ENCODE measurements at places on chromosomes 11 and 22.

- no peak for DNase-seq
These were observed 2.4 kb downstream of the PIM3 start for GRCh38 chr22:49962751-49963646.

DNA sequence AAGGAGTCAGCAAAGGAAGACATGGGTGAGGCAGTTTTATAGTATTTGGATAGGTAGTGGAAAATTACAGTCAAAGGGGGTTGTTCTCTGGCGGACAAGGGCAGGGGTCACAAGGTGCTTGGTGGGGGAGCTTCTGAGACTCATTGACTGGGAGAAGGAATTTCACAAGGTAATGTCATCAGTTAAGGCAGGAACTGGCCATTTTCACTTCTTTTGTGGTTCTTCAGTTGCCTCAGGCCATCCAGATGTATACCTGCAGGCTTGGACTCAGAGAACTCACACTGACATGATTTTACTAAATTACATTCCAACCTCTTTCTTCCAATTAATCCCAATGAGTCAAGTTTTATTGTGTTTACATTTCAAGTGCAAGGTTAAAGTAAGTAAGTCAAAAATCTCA, 240.5 kb upstream of the API5 start:
- no peak for DNase-seq

DNA sequence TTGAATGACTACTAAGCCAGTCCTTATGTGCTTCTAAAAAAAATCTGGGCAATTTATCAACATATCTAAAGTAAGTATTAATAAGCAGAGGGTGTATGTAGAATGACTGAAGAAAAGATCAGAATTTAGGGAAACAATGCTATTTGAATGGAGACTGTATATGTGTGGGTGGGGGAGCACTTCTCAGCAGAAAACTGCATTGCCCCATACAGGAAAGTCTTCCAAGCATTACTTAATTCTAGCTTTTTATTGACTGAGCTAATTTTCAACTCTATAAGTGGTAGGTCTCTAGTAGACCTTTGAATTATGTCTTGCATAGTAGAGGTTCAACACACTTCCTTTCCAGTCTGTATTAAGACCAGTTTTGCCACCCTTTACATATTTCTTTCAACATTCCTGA, 41.7 kb downstream of the CASP12 start:
- no peak for DNase-seq

DNA sequence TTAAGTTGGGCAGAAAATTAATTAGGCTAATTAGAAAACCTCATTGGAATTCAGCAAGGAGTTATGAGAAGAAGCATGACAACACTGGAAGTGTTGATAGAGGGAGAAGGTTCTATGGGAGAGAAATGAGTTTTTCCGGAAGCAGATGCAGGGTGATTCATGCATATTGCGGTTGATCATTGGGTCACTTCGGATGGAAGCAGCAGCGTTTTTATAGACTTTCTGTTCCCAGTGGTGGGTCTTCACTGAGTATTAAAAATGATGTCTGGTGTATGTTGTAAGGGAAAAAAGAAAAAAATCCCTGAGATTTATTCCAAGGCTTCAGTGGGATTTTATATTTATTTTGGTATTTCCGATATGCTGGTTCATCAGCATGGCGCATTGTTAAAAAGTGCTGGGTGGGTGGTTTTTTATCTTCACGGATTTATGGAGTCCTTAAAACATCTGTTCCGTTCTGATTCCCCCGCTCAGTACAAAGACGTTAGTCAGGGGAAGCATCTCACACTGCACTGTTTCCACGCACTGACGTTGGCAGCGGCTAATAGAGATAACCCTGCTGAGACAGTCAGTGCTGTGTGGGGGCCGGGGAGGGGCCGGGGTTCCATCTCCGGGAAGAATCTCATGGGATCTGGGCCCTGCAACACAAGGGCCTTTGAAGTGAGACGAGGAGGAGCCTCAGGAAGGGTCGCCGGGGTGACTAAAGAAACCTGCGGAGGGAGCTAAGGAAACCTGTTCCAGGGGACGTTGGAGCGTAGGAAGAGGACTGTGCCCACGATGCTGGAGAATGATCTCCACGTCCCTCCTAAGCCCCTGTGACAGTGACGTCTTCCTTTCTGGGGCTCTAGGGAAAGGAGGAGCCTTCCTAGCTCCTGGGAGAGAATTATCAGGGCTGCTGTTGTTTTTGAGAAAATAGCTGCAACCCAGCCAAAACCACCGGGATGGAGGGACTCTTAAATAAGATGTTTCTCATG, 390.0 kb downstream of the NTM start:
- no peak for DNase-seq

DNA sequence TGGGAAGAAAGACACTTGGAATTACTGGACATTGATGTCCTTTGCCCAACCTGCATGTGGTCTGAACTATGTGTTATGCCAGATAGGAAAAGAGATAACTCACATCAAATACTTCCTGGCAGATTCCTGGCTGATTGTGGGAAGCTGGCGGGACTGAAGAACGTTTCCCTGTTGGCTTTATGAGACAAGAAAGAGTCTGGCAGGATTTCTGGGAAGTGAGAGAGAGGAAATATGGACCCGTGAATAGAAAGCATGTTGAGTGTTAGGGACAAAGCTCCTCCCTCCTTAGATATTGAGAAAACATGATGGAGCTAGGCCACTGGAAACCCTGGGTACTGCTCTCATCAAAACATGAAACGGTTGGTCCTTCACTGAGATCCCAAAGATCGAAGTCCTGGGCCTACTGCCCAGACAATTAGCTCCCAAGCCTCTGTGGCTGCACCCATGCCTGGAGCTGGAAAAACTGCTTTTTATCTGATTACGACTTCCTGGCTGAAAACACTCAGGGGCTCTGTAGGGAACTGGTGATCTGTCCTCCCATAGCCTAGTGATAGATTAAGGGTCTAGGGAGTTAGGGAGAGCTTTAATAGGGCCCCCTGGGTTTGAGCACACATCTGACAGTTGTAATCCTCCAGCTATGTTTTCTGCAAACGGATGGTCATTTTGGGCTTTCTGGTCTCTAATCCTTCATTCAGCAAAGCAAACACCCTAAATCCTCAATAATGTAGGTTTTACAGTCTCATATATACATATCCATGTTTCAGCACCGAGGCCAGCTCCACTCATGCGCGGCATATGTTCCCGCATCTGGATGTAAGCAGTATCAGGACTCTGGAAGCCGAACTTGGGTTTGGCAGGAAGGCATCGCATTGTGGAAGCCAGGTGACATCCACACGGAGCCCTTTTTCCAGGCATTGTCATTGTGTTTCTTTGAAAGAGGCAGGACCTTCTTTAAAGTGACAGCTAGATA, 6.1 kb upstream of the B3GAT1 start:
- DNase-seq, result no peak

- DNase-seq, result no peak
These were observed 134.1 kb downstream of the GRIK4 start for GRCh38 chr11:120645639-120646038.

DNA sequence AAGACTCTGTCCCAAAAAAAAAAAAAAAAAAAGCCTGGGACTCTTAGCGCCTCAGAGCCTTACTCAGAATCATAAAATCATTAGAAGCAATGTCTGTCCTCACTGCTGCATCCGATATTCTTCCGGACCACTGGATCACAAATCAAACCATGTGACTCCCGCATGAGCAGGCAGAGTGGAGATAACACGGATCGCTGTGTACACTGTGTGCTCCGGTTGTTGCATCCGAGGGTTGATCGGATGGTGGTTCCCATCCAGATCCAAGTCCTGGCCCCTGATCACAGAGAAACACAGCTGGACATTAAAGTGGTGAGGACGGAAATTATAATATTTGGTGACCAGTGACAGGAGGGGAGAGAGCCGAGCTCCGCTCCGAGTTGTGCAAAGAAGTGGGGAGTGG, 9.7 kb upstream of the TXNRD2 start:
- DNase-seq, result no peak

DNA sequence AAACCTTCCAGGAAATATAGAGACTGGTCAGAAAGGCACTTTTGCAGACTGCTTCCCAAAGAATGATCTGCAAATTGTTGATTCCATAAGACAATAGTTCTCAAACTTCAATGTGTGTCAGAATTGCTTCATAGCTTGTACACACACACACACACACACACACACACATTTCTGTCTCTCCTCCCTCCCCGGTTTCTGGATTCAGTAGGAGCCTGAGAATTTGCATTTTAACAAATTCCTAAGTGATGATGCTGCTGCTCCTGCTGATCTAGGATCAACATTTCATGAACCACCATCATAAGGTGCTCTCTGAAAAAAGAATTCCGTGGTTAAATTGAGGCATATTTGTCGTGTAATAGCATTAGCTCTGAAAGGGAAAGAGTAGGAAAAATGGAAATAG, 35.3 kb upstream of the FZD4 start:
- DNase-seq, result no peak

DNA sequence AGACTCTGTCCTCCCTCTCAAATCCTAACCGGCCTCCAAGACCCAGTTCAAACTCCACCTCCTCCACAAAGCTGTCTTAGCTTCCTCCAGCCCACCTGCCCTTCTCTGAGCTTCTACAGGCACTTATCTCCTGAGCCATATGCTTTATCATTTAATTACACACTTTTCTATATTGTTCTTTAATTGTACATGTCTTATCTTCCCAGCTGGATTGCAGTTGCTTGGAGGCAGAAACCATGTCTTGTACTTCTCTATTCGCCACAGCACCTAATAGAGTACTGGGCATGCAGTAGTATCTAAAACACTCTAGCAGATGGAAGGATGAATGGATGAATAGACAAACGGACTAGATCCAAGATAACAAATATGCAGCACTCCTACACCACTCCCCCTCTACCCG, 11.3 kb downstream of the TRIM29 start:
- DNase-seq, result no peak

- DNase-seq, result no peak
These were observed 1.6 kb downstream of the HRAS start for GRCh38 chr11:533586-534395.

DNA sequence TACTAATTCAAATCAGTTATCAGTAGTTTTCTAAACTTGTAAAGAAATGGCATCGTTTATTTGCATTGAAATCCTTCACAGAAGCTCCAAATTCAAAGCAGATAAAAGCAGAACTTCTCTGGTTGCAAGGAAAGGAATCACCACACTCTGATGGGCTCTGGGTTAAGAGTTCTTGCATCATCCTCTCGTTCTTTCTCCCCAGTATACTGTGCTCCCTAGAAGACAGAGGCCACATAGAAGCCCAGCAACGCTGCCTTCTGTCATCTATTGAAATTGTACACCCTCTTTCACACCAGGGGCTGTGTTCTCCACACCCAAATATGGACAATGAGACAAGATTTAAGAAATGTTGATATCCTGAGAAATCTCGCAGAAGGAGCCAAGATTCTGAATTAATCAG, 29.3 kb downstream of the FAT3 start:
- DNase-seq, result no peak

- DNase-seq, result no peak
These were observed 56.4 kb downstream of the SWAP70 start for GRCh38 chr11:9720290-9720630.

GRCh38 chr11:48105096-48105990, 111.3 kb upstream of the OR4B1 start:
- no peak for DNase-seq

DNA sequence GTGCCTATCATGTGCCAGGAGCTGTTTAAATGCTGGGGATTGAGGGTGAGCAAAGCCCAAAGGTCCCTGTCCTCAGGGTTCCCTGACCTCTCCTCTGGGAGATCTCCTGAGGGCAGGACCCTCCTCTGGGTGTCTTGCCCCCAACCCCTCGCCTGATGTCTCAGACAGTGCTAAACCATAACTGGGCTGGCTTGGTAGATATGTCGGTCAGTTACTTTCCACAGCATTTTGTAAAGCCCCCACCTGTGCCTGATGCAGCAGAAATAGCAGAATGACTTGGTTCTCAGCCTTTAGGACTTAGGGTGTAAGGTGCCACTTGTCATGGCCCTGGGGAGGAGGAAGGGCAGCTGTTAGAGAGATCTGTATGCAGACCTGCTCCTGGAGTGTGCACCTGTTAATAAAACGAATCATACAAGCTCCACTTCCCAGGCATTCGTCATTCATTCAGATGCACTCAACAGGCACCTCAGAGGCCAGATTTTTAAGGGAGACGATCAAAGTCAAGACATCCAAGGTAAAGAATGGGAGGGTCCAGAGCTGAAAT, 88.1 kb downstream of the TP53I11 start:
- no peak for DNase-seq

DNA sequence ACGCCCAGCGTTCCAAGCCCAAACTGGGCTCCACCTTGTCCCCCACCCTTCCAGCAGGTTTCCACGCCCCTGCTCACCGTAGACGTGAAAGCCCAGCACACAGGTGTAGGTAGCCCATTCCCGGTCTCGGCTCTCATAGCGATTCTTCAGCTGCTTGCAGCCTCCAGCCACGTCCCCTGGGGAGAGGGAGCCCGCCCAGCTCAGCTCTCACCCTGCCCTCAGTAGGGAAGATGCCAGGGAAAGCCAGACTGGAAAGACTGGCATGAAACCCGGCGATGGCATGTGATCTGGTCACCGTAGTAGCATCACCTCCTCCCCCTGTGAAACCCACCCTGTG, 1.4 kb upstream of the MTA2 start:
- DNase-seq, result no peak

- no peak for DNase-seq
These were observed 54.8 kb downstream of the NAT10 start for GRCh38 chr11:34160049-34160721.

GRCh38 chr11:74019104-74019738, 10.3 kb upstream of the UCP3 start:
- DNase-seq, result no peak

DNA sequence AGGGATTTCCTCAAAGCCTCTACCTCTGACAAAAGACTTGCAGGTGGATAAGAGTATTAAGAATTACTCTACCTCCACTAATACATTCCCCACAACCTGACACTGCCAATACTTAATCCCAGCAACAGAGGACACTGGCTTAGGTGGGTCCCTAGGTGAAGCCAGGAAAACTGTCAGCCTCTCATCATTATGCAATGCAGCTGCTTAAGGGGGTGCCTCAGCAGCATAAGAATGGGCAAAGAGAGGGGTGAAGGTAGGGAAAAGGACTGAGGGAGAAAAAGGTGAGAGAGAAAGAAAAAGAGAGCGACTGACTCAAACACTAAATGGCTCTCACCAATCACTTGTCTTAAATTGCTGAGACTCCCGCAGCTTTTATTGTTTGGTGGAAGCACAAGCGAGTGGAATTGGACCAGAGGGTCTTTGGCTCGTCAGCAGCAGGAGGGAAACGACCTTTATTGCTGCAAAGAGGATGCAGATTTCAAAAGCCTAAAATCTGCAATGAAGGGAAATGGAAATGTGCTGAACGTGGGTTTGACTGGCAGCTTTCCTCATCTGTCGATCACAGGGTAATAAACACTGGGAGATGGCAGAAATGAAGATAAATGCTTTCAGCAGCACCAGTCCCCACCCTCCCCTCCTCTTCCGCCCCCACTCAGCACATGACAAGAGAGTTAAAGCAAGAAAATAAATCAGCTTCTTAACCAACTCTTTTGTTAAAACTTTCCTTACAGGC, 64.9 kb upstream of the CHRM4 start:
- no peak for DNase-seq
